Kidney capillary endothelial cell (primary cell): ENCODE measurements at places on chromosomes 11 and 22.

- no peak for DNase-seq
Measured at GRCh38 chr11:72969894-72970335, 155.7 kb downstream of the ATG16L2 start.

DNA sequence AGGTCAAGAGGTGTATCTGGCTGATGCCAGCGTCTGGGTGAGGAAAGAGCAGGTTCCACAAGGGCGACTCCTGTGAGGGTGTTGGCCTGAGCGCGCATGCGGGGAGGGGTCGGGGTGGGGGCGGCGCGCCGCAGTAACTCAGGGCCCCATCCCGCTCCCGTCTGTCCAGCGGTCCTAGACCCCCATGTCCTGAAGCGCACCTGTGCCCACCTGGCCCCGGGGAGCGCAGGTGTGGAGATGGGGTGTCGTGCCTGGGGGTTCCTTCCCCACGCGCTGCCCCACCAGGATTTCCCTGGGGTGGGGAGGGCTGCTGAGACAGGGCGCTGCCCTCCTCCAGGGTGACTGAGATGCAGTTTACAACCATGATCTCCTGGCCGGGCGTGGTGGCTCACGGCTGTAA is 20.9 kb downstream of the RNH1 start:
- no peak for DNase-seq

DNA sequence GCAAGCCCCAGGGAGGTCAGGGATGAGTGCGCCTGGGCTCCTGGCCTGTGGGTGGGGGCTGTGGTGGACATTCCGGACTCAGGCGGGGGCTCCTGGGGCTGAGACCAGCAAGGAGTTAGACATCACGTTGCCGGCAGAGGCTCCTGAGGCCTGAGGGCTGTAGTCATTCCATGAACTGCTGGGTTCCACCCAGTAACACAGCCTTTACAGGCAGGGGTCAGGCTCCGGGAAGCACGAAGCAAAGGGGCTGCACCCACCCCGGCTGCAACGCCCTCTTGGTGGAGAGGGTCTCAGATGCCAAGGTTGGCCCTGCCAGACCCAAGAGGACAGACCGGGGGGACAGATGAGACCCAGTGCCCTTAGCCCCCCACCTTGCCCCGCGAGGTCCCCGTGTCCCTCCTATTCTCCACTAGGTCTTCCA is 9.0 kb downstream of the TNNT3 start:
- DNase-seq, result no peak

DNA sequence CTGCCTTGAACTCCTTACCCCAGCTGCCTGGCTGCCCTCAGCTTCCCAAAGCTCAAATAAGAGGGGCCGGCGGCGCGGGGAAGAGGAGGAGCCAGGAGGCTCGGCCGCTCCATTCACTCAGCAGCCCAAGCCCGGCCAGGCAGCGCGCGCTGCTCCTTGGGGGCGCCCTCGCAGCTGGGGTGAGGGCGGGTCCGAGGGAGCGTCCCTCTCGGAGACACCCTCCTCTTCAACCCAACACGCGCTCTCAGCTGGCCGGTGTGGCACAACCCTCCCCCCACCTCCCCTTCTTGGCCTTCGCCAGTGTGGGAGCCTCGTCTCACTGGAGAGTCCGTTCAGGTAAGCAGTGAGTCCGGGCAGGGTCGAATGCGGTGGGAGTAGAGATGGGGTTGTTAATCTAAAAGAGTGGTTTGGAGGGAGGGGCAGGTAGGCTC is at the start of gene WT1:
WT1 (minus strand) TSS at position 29 of the 431 bp plus-strand sequence.
- DNase-seq, result no peak

DNA sequence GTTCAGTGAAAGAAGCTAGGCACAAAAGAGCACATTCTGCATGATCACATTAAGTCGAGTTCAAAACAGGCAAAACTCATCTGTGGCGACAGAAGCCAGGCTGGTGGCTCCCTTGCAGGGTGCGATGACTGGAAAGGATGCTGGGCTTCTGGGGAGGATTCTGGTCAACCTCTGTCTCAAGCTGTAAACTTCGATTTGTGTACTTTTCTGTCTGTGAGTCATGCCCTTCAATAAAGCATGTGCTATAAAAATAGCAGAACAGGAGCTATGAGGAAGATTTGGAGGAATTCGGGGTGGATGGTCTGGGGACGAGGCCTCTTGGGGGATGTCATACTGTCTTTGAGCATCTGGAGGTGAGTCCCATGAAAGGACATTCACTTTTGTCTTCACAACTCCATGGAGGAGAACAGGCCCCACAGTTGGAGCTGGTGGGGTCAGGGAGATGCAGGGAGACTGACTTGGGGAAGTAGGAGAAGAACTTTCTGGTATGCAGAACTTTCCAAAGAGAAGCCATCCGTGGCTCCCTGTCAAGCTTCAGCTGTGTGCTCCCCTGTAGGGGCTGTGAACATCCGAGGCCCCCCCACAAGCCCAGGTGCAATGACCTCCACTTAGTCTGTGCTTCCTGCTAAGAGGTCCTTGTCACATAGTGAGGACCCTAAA is 77.8 kb upstream of the LINC01488 start:
- DNase-seq, result no peak

GRCh38 chr22:24137595-24137994 is 43.7 kb upstream of the SUSD2 start:
- DNase-seq, result no peak

DNA sequence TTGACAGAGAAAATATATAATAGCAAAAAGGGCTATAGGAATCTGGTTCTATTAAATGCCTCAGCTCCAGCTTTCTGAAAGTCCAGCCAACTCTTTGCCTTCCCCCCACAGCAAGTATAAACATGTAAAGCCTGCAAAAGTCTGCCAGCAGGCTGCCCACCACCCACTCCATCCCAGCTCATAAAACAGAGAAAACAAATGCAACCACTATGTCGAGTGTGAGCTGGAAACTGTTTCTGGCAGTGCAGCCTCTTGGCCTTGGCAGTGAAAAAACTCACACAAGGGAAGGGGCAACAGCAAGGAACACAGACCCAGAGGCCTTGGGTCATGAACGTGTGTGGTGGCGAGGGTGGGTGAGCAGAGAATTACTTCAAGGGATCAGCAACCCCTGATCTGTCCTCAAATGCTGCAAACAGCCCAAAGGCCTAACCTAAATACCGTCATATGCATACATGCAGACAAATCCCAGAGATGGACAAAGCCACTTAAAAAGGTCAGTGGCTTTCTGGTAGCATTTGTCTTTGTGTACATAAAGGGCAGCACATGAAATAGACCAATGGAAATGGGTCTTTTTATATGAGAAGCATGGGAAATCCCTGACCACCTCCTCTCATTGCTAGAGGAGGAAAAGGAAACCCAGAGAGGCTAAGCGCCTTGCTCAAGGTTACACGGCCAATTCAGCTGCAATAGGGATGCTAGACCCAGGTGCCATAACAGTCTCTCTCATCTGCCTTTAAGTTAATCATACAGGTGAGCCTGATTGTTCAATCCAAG is 74.8 kb downstream of the NAT10 start:
- no peak for DNase-seq

DNA sequence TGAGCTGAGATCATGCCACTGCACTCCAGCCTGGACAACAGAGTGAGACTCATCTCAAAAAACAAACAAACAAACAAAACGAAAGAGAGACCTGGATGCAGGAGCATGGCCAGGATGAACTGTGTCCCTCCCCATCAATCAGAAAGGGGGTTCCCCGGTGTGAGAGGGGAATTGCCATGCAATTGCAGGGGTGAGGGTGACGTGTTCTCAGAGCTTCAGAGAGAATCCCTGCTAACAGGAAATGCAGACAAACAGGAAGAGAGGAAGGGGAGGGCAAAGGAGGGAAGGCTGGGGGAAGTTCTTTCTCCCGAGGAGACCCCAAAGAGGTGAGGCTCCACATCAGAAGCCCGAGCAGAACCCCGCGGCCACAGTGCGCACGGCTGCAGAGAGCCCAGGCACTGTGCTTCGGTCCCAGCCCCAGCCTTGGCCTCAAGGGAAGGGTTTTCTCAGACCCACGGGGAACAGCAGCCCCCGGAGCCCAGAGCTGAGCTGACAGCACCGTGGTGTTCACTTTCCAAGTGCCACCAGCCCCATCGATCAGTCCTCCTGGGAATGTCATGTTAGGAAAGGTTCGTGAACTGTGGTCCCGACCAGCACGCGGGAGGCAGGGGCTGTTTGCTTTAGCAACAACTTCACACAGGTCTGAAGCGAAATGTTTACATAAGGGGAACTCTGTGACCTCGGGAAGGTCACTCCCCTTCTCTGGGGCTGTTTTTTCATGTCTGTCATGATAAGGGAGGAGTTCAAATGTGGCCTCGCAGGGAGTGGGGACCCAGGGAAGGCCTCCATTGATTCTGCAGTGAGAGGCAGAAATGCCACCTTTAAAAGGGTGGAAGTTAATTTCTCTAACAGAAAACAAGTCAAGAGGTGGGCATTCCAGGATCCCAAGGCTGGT is 108.0 kb upstream of the ANO1 start:
- no peak for DNase-seq

- no peak for DNase-seq
Measured at GRCh38 chr11:124311670-124312069, 2.1 kb downstream of the OR8D1 start.

DNA sequence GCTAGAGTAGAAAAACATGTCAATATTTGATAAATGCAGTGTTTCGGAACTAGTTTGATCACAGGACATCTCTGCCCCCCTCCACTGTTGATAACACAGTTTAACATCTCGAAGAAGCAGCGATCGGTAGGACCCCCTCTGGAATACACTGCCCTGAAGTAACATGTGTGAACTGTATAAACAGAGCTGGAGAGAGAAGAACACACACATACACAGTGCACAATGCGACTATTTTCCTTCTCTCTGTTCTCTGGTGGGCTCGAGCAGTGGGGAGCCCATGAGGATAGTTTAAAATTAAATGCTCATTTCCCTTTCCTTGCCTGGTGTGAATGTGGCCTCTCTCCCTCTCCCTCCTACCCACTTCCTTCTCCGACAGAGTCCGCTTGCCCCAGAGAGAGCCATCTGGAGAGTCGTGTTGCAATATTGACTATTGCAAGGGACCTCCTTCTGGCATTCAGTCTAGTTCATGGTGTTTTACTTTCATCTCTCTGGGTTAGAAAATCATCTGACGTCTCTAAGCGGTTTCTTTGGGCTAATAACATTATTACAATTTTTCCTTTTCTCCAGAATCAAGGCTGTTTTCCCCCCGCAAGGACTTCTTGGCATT is 51.6 kb upstream of the BARX2 start:
- no peak for DNase-seq

DNA sequence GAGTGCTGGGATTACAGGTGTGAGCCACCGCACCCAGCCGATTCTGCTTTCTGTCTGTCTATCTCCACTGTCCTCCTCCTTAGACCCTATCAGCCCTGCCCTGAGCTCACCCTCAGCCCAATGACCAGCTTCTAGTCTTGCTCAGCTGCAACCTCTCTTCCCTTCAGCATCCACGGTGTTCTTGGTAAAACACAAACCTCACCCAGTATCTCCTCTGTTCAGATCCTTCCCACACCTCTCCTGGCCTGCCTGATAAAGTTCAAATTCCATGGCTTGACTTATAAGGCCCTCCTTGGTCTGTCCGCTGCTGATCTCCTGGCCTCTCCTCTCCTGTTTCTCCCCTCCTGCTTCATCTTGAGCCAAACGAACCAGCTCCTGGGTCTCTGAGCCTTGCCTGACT is 14.5 kb upstream of the NCF4 start:
- no peak for DNase-seq

GRCh38 chr11:11876458-11876857 is 34.7 kb downstream of the USP47 start:
- no peak for DNase-seq

- DNase-seq, result no peak
Measured at GRCh38 chr11:86182976-86183584, 61.5 kb upstream of the EED start.

DNA sequence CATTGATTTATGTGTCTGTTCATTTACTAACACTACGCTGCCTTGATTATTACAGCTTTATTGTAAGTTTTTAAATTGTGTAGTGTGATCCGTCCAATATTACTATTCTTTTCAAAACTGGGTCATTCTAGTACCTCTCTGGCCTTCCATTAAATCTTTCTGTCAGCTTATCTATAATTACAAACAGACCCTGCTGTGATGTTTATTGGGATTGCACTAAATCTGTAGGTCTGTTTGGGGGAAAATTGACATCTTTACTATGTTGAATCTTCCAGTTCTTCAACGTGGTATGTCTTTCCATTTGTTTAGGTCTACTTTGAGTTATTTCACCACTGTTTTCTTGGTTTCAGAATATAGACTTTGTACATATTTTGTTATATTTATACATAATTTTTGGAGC is 15.6 kb downstream of the CABIN1 start:
- no peak for DNase-seq

DNA sequence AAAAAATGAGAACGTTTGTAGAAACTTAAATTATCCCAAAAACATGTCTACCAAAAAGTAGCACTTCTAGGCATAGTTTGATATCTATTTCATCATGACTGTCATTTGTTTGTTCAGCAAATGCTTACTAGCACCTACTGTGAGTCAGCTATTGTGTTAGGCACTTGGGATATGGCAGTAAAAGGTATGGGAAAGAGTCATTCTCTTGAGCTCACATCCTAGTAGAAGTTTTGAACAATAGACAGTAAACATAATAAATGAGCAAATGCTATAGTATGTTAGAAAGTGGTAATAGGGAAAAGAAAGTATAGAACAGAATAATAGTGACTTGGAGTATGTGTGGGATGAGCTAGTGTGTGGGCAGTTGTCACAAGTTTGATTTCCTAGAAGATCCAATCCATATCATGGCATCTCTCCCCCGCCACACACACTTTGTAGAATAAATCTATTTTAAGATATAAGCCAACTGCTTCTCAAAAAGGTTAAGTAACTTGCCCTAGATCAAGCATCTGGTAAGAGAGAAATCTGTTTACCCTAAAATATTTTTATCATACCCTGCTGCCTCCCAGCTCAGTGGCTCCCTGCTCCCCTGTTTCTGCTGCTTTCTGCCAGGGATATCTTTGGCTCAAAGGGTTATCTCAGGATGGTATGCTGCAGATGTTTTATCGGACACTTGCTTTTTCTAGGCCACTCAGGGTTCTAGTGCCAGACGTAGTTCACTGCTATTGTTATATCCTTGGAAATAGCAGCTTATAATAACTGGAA is 129.7 kb downstream of the NCAM1 start:
- DNase-seq, result peak; percentile 10

DNA sequence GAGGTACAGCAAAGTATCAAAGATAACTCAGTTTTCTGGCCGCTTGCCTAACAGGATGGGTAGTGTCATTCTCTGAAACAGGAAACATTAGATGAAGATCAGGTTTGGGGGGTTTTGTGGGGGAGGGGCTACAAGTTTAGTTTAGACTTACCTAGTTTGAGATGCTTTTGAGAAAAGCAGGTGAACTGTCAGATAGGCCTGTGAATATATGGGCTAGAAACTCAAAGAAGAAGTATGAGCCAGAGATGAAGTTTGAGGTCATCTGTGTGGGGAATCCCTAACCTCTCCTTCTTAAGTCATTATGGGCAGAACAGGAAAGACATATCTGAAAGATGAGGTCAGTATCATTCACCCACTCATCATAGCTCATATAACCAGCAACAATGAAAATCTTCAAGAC is 11.9 kb downstream of the HOATZ start:
- DNase-seq, result peak; percentile 53

DNA sequence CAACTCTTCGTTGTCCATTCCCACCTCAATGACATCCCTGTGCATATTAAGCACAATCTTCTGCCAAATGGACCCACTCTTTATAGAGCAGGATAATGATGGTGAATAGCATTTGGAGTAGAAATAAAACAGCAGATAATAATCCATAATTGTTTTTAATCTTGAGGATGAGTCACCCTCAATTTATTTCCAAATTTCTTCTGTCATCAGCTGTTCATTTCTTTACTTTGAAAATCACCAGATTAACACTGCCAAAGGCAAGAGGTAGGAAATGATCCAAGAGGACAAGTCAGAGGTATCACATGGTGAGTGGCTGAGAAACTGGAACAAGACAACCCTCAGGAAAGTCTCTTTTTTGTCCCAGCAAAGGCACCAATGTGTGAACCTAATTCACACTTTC is 7.3 kb upstream of the AMBRA1 start:
- DNase-seq, result no peak
